HL-60 (cell line): ENCODE measurements at places on chromosomes 16 and 17.

DNA sequence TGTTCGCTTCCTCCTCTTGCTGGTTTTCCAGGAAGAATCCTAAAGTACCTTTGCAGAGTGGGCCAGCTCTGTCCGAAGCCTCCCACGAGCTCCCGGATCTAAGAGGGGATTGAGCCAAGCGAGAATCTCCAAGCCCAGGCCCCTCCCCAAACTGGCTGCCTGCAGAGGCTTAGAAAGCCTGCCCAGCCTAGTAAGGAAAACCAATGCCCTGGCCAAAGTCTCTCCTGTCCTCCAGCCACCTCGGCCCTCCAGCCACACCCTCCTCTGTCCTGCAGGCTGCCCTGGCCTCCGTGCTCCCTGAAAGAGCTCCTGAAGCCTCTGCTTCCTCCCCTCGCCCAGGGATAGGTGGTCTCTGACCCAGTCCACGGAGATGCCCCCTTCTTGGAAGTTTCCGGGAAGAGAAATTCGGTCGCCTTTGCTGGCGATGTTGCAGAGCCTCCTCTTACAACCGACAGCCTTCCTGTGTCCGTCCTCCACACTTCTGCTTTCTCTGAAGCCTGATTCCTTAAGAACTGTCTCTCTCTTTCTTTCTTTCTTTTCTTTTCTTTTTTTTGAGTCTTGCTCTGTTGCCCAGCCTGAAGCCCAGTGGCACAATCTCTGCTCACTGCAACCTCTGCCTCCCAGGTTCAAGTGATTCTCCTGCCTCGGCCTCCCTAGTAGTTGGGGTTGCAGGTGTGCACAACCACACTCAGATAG is 54.9 kb upstream of the TOB1 start:
- no peak for DNase-seq

- peak; percentile 50 for DNase-seq
Observed at GRCh38 chr17:32341141-32341856, 674 bp downstream of the C17orf75 start.

DNA sequence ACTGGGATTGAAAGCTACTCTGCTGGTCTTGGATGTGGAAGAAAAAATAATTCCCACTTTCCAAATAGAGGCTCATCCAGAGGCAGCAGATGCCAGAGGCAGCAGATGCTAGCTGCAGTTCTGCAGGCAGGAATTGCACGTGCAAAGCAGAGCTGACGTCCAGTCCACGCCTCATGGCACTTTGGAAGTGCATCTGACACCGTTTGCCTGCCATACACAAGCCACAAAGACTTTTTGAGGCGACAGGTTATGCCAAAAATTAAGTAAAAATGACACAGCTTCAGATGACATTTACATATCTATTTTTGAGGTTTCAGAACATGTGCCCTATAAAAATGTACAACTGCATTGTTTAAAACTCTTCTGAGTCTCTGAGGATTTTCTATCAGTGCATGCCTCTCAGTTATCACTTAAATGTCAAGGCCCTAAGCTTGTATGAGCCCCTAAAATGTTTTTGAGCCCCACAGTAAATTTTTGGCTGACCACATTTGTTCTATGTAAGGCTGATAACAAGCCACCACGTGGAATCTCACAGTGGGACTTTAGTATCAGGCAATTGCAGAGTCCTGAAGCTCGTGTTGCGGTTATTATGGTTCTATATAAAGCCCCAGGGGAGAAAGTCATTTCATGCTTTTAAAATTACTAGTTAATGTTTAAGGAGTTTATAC is 239.2 kb downstream of the PRKCA start:
- no peak for DNase-seq

DNA sequence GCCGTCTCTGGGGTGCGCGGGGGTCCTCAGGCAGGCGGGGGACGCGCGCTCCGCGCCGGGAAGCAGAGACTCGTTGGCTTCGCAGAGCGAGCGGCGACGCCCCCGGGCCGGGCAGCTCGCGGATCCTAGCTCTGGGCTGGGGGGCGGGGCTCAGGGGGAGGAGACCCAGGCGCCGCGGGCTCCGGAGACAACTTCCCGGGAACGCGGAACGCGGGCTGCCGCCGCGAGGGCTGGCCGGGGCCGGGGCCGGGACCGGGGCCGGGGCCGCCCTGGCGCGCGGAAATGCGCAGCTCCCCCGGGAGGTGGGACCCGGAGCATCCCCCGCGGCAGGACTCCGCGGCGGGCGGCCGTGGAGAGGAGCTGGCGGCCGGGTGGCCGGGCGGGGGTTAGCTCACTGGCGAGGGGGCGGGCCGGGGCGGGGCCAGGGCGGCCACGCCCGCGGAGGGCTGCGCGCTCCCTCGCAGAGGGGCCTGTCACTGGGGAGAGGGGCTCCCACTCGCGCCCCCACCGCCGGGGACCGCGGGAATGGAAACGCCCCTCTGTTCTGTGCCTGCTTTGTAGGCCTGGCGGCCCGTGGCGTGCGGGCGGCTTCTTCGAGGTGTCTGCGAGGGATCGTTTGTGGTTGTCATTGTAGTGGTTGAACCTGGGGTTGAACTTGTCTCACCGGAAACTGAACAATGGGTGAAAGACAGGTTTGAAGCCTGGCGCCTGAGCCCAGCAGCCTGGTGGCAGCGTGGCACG is at the start of gene GAS7:
GAS7 (minus strand) TSS at position 98 of the 741 bp plus-strand sequence.
- peak; percentile 37 for DNase-seq

GRCh38 chr17:951325-952132 is 28.0 kb downstream of the NXN start:
- DNase-seq, result peak; percentile 2

DNA sequence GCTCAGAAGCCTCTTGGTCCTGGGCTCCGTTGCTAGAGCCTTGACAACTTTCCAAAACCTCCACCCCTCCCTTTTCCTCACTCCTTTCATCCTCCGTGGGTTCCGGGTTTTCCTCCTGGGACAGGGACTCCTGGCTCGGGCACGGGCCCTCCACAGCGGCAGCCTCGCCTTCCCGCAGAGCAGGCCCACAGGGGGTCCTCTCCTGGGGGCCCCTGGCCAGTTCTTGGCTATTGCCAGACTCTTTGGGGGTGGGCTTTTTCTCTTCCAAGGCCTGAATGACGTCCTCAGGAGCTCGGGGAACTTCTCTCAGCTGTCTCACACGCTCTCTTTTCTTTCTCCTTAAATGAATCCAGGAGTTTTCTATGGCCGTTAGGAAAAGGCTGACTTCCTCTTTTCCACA is 19.3 kb upstream of the MNT start:
- no peak for DNase-seq

DNA sequence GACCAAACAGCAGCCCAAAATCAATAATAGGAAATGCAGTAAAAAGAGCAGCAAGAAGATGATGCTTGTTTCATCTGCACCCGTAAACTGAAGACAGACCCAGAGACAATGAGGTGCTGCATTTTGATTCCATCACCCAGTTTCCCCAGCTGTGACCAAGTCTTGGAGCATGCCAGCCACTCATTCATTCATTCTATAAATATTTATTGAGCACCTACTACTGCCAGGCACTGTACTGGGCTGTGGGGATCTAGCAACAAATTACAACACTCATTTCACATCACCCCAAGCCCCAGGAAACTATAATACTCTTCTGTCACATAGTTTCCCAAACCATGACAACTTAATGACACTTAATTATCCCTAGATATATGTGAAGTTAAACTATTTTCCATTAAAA is 79.2 kb downstream of the TOX3 start:
- DNase-seq, result no peak

DNA sequence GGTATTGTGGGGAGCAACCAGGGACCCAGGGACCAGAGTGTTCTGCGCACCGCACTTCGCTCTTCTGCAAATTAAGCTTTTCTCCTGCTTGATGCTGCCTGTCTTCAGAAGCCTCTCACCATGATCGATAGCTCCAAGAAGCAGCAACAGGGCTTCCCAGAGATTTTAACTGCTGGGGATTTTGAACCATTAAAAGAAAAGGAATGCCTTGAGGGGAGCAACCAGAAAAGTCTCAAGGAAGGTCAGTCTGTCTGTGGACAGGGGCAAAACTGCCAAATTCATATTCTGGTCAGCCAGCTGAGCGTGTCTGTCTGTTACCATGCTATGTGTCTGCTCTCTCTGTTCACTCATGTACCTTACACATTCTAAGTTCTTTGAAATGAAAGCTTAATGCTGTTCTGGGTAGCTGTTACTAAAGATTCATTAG is 115.7 kb downstream of the MRTFB start:
- DNase-seq, result no peak

DNA sequence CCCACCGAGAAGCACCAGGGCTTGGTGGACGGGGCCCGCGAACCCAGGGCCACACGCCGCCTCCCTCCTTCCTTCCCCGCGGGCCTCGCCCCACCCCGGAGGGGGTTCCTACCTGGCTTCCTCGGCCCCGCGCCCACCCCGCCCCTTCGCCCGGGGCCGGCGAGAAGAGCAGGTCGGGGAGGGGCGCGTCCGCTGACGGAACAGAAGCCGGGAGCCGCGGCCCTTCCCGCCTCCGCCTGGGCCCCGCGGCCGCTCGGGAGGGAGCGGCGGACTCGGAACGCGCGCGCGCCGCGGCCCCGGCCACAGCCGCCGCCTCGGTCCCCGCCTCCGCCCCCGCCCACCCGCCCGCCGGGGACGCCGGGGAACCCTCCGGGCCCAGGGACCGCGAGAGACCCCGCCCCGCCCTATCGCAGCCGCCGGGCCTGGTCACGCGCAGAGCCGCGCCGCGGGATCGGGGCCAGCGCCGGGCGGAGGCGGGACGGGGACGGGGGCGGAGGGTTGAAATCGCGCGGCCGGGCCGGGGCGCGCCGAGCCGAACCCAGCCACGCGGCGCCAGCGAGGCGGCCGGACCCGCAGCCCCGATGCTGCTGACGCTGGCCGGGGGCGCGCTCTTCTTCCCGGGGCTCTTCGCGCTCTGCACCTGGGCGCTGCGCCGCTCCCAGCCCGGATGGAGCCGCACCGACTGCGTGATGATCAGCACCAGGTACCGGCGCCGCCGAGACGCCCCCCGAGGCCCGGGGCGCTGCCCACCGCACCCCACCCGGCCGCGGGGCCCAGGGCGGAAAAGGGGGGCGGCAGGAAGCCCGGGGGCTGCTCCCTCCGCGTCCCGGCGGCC is at the start of gene TLCD3A:
TLCD3A (plus strand) TSS at position 530 of the 835 bp plus-strand sequence; CDS start at position 582, 52 bp downstream.
- DNase-seq, result no peak

DNA sequence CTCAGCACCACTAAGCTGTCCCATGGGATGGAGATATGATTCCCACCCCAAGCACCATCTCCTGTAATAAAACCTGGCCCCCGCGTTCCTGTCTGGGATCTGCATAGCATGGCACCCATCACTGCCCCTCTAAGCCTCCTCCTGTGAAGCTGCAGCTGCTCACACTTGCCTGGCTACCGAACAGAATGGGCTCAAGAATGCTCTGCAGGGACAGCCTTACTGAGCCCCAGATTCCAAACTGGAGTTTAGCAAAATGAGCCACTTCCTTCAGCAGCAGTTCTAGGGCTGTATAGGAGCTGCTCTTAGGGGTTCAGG is 256.1 kb downstream of the CPPED1 start:
- DNase-seq, result no peak

GRCh38 chr16:3625911-3626732 is 14.7 kb upstream of the SLX4 start:
- peak; percentile 58 for DNase-seq

- DNase-seq, result no peak
Observed at GRCh38 chr16:2784358-2785100, 2.8 kb downstream of the PRSS33 start.

- DNase-seq, result no peak
Observed at GRCh38 chr17:65170839-65171238, 33.7 kb downstream of the RGS9 start.

- no peak for DNase-seq
Observed at GRCh38 chr17:61150686-61151299, 248.8 kb upstream of the TBX2 start.
